Body of pancreas (tissue), 4 donors: ENCODE measurements at places on chromosomes 11 and 22.

DNA sequence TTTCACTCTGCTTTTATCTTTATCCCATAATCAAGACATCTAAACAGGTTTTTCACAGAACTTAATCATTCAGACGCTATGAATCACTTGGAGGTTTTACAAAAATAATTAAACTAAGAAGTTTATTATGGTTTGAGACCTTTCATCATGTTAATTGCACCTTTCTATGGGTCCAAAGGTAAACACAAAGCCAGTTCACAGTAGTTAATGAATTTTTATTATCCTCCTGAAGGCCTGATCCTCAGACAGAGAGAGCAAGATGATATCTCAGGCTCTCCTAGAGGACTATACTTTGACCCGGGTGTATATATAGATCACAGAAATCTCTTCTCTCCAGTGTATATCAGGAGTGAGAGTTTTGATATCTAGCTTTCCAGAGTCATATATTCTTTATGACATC lies 1044.3 kb upstream of the RAG2 start:
- no peak for DNase-seq

- DNase-seq, result peak; percentile 56
Measured at GRCh38 chr11:20647976-20648565, 21.3 kb upstream of the NELL1 start.

DNA sequence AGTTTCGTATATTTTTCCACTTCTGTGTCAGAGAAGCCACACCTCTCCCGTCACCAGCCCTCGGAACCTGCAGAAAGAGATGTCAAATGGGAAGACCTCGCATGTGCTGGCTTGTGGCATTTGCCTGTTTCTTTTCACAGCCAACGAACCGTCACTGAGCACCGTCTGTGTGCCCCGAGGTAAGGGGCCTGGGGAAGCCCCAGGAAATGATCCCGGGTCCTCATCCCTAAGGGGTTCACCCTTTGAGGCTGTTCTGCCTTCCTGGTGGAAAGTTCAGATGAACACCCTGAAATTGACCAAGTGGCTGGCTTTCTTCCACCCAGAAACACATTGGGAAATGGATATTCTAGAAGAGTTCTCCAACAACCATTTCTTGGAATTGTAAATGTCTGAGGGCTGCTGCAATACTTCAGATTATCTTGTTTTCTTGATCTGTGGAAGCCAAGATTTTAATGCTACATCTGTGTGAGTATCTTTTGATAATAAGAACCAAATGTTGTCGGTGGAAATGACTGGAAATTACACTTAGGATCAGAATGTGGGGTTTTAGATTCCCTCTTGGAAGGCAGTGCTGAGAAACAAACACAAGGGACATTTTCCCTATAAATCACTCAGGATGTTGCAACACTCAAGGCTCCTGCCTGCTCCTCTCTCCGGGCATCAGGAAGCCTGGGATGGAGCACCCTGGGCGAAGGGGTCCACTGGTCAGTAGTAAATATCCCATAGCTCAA lies 37.6 kb downstream of the RIBC2 start:
- DNase-seq, result no peak

DNA sequence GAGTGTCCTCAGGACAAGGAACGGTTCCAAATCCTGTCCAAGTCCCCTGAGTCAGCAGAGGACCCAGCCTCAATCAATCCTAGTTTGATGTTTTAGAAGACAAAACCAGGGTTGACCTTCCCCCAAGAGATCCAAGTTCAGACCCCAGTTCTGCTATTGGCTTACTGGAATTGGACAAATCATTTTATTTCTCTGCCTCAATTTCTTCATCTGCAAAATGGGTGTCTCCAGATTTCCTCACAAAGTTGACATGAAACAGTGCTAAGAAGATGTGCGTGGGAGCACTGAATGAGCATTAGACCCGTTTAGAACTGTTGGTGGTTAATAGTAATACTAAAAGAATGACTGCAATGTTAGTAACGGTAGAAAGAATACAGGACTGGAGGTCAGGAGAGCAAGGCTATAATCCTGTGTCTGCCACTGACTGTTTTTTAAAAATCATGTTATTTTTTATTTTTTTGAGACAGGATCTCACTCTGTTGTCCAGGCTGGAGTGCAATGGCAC lies 32.8 kb upstream of the SCUBE1 start:
- DNase-seq, result no peak

- DNase-seq, result peak; percentile 32
Measured at GRCh38 chr22:46068593-46069491, 81.5 kb upstream of the PPARA start.

- no peak for DNase-seq
Measured at GRCh38 chr22:23376256-23376655, 195.9 kb downstream of the BCR start.

DNA sequence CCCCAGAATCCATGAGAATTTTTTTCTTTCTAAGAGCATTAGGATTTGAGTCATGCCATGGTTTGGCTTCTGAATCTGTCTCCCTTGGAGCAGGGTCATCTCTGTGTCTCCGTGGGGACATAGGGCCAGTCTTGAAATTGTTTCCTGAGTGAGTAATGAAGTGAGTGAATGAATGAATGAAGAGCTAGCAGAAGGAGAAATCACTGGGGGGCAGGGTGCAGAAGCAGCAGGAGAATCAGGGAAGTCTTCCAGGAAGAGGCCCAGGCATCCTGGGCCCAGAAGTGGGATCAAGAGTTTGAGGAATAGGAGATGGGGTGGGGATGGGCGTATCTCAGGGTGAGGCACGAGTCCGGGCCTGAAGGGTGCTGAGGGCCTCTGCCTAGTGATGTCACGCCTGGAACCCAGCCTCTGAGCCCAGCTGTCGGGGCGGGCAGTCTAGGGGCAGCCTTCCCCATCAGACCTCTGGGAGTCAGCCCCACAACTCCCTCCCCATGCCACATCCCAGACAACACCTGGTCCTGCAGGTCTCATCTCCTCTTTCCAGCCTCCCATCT lies 12.5 kb upstream of the MGAT3 start:
- no peak for DNase-seq

- DNase-seq, result peak; percentile 46
Measured at GRCh38 chr22:37212174-37212906, at the start of gene SSTR3. SSTR3 (minus strand) TSS chr22:37212477; CDS start chr22:37207803, 4,674 bp downstream.

DNA sequence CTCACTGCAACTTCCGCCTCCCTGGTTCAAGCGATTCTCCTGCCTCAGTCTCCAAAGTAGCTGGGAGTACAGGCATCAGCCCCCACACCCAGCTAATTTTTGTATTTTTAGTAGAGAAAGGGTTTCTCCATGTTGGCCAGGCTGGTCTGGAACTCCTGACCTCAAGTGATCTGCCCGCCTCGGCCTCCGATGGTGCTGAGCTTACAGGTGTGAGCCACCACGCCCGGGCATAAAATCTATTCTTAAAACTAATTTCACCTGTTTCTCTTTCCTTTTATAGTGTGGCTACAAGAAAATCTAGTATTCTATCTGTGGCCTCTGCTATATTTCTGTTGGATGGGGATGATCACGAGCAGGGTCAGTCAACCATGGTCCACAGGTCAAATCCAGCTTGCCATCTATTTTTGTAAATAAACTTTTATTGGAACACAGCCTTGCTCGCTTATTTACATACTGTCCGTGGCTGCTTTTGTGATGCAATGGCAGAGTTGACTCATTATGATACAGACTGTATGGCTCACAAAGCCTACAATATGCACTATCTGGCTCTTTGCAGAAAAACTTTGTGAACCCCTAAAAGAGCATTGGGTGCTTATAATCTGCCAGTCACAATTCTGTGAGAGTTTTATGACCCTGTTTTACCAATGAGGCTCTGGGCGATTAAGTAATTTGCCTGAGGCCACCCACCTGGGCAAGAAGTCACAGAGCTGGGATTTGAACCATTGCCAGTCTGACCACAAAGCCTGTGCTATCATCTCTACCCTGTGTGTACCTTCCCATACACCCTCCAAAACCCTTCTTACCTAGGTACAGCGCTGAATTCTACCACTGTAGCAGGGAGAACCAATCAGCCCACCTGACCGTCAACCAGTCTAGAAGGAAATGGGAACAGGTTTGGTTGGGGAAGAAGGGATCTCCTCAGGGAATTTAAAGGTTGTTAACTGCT lies 28.3 kb downstream of the SLC1A2 start:
- peak; percentile 72 for DNase-seq

DNA sequence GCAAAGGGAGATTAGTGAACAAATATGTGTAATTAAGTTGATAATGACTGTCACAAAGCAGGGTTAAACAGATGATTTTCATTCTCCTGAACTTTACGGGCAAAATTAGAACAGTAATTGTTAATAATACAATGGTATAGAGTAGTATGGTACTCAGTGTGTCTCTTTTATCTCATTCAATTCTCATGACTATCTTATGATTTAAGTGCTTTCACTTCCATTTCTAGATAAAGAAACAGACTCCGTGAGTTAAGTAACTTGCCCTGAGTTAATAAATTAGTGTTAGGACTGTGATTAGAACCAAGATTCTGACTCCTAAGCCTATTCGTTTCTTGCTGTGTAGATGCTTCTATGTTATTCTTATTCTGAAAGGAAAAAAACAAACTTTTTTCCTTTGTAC lies 22.0 kb downstream of the PIH1D2 start:
- DNase-seq, result no peak

DNA sequence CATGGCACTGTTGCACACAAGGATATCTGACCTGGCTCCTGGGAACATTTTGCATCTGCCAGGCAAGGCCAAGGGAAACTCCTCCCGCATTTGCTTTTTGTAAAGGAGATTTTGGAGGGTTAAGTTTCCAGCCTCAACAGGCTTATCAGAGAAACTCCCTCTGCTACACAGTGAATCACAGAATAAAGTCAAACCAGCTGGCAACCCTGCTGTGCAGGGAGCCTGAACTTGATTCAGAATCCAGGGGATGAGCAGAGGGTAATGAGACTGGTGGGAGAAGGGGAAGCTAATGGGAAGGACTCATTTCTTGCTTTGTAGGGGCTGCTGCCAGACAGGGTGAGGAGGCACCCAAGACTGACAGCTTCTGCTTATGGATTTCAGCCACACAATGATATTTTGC lies 185.3 kb upstream of the ISX start:
- DNase-seq, result no peak

DNA sequence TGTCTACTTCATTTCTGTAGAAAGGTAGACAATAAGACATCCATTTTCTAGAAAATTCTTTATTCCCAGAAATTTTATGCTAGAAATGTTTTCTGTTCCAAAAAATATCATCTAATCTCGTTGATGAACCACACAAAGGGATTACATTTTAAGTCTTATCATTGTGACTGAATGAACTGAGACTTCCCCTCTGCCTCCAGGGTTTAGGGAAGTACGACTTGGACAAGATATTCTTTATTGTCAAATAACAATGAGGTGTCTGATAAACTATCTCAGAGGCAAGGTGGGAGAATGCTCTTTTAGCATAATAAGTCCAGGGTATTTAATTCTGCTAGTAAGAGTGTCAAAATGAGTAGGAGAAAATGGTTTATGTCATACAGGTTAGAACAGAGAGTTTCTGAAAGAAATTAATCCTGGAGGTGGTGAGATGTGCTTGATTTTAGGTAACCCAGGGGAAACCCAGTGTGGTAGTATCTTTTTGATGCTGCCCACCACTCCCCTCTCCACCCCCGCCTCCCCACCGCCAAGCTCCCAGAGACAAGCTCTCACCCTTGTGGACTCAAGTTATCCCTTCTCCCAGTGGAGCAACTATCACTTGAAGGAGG lies 100.6 kb downstream of the CD44 start:
- no peak for DNase-seq
